ENCODE measurements at places on chromosomes 11 and 22. TPM values are rescaled to one million over a fixed set of nuclear protein-coding genes. Genes with fewer than 3 reads are reported as not detected.
A peak's percentile ranks its signal among the peaks of the same experiment; 100 is the strongest.

DNA sequence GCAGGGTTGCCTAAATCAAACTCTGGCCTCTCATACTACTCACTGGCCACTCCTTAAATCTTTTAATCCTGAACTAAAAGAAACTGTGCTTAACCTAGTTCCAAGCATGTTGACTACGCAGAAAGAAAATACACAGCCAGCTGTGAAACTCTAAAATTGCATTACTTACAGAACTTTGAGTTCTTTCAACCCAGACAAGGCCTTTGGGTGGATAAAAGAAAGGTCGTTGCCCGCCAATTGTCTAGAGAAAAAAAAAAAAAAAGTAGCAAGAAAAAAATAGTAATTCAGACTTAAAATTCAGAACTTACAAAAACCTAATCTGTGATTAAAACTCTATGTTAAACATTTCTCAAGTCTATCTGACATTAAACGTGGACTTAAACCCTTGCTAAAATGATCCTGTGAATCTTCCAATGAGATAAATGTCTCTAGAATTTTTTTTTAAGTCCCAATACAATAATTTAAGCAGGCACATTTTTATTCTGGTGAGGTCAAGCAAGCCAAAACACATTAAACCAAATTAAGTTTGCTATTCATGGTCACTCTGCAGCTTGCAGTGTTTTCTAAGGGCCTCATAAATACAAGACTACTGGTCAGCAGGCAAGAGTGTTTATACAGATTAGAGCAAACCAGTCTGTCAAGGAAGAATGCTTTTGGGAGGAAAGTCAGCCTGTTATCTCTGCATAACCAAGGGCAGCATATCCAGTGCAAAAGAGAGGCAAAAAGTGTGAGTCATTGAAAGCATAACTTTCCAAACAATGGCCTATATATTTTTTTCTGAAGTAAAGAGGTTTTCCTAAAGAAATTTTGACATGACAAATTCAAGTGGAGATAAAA is 29.5 kb upstream of the CCDC34 start:
- H3K27me3 ChIP-seq = no peaks in the 10 kb centered on the region
- peaks cover 1% of the 10 kb centered on the region for H3K36me3 ChIP-seq
- DNase-seq = no peak
- no peak overlapping the region for H3K4me3 ChIP-seq

DNA sequence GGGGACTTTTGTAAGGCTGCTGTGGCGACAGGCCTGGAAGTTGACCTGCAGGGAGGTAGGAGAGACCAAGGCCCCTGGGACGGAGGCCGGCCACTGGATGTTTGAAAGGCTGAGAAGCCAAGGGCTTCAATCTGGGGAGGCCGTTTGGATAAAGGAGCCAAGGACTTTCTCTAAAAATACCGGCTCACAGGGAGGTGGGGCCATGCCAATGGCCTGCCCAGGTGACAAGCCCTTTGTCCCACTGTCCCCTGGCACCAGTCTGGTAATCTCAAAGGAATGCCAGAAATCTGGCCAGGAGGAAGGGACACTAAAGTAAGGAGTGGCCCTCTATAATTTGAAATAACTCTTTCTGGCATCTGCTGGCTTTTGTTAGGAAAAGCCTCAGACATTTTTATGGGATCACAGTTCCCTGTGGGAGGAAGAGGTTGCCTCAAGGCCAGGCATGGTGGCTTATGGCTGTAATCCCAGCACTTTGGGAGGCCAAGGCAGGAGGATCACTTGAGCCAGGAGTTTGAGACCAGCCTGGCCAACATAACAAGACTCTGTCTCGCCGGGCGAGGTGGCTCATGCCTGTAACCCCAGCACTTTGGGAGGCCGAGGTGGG is 1.9 kb upstream of the CHKA start:
- peaks cover 2% of the 10 kb centered on the region for H3K36me3 ChIP-seq
- peak overlapping the region; percentile 91 for H3K27ac ChIP-seq
- no peaks in the 10 kb centered on the region for H3K27me3 ChIP-seq
- DNase-seq = no peak

DNA sequence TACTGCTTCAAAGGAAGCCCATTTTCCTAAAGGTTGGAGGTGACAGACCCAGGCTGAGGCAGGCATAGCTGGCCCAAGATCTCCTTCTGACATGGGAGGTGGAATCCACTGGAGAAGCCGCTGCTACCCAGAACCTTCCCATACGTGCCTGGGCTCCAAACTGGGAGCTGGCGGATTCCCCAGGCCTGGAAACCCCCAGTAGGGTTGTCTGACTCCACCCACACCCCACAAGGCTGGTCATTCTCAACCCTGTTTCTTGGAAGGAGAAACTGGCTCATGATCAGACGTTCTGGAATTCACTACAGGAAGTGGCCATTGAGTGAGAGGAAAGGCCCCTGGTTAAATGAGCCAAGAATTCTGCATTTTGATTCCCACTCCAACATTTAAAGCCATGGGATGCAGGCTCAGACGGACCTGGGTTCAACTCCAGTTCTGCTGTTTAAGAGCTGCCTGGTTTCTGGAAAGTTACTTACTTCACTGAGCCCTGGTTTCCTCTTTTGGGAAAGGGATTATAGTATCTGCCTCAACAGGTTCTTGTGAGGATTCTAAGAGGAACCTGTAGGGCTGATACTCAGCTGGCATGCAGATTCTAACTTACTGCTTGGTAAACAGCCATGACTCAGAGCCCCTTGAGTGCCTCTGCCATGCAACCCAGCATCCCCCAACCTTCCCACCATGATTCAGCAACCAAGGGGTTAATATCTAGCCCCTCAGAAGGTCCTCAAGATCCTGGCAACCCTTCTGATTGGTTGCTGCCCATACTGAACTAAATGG is 19.4 kb upstream of the TSKU start:
- H3K27ac ChIP-seq = no peak overlapping the region
- no peak overlapping the region for H3K4me3 ChIP-seq
- peaks cover 19% of the 10 kb centered on the region for H3K27me3 ChIP-seq
- no peak for DNase-seq
- H3K4me1 ChIP-seq = peaks cover 8% of the 10 kb centered on the region

- H3K27ac ChIP-seq = no peak overlapping the region
- H3K4me3 ChIP-seq = no peak overlapping the region
- peaks cover 8% of the 10 kb centered on the region for H3K27me3 ChIP-seq
- H3K4me1 ChIP-seq = no peaks in the 10 kb centered on the region
- DNase-seq = no peak
Observed at GRCh38 chr22:39785232-39785631, 108.3 kb downstream of the ENTHD1 start.

DNA sequence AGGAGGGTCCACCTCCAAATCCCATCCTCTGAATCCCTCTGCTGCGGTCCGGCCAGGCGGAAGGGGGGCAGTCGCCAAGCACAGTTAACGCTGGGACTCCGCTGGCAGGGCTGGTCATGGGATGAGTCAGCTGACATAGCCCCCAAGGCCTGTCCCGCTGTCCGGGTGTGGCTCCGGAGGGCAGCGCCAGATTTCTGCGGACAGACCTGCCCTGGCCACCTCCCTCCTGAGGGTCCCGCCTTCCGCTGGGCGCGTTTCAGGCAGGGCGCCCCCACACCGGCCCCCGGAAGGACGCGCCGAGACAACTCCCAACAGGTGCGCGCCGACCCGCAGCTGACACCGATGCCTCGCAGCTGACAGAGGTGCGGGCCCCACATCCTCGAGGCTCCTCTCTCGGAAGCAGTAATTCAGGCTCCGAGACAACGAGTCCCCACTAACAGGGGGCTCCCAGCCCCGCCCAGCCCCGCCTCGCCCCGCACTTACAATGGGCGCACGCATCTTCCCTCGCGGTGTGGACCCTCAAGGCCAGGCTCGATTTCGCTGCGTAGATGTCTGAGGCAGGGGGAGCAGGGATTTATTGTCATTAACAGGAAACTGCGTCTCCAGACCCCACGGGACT is 607 bp downstream of the PLAAT3 start:
- H3K27ac ChIP-seq = peak overlapping the region; percentile 5
- H3K4me1 ChIP-seq = peaks cover 23% of the 10 kb centered on the region
- no peaks in the 10 kb centered on the region for H3K36me3 ChIP-seq
- no peaks in the 10 kb centered on the region for H3K27me3 ChIP-seq

- no peak overlapping the region for H3K27ac ChIP-seq
- H3K27me3 ChIP-seq = no peaks in the 10 kb centered on the region
- no peak overlapping the region for H3K4me3 ChIP-seq
- DNase-seq = no peak
- H3K4me1 ChIP-seq = peaks cover 8% of the 10 kb centered on the region
Observed at GRCh38 chr11:37177721-37178120, 579.7 kb upstream of the RAG2 start.

CEND1 gene
- not detected for total RNA-seq

OR2D2 gene
- 0.53 TPM for total RNA-seq

HBE1 gene
- total RNA-seq = not detected

DNA sequence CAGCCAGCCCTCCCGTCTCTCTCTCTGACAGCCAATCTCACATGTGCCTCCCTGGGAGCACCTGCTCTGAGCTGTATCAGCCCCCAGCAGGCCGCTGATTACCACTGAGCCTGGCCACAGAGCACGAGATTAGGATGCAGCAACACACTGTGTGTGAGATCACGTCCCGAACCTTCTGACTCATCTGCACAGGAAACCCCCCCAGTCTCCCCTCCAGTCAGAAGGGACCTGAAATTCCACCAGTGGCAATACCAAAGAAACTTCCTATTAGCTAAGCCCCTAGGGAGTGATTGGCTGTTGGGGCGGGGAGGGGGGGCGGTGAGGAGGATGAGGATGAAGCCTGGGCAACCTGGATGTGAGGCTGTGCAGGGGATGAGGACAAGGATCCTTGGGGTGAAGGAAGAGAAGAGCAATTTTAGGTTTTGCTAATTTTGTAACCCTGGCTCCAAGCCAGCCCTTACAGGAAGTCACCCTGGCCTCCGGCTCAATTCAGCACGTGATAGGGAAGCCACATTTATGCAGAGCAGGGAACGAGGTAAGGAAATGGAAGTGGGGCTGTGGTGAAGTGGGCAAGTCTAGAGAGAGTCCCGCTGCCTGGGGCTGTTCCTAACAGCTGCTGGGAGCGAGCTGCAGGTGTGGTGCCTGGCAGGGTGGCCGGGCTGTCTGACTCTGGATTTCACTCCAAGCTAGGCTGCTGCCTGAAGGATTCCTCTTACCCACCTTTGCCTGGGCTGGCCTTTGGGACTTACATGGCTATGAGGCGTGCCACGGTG is 1.9 kb downstream of the SLC43A3 start:
- H3K4me1 ChIP-seq = peaks cover 8% of the 10 kb centered on the region
- H3K36me3 ChIP-seq = peaks cover 3% of the 10 kb centered on the region
- H3K27ac ChIP-seq = no peak overlapping the region

DNA sequence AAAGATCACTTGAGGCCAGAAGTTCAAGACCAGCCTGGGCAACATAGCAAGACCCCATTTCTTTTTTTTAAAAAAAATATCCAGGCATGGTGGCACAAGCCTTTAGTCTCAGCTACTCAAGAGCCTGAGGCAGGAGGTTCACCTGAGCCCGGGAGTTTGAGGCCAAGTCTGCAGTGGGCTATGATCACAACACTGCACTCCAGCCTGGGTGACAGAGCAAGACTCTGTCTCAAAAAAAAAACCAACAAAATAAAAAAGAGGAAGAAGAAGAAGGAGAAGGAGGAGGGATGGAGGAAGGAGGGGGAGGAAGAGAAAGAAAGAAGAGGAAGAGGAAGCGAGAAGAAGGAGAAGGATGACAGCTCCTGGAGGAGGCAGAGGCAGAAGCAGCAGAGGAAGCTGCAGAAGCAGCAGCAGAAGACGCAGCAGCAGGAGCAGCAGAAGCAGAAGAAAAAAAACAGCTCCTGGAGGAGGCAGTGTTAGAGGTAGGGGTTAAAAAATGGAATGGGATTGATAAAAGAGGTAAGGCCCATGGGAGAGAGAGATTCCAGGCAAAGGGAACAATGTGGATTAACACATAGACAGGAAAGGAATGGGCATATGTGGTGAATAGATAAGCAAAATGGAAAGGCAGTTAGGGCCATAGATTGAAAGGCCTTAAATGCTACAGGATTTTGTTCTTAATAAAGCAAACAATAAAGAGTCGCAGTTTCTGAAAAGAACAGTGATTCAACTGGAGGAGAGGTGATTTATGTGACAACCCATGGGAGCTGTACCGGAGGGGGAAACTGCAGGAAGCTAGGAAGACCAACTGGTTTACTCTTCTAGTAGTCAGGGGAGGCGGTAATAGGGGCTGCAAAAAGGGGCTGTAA is 10.9 kb downstream of the PRCP start:
- no peaks in the 10 kb centered on the region for H3K27me3 ChIP-seq
- H3K4me1 ChIP-seq = no peaks in the 10 kb centered on the region
- no peaks in the 10 kb centered on the region for H3K36me3 ChIP-seq
- H3K4me3 ChIP-seq = no peak overlapping the region
- H3K27ac ChIP-seq = no peak overlapping the region
- no peak for DNase-seq

DNA sequence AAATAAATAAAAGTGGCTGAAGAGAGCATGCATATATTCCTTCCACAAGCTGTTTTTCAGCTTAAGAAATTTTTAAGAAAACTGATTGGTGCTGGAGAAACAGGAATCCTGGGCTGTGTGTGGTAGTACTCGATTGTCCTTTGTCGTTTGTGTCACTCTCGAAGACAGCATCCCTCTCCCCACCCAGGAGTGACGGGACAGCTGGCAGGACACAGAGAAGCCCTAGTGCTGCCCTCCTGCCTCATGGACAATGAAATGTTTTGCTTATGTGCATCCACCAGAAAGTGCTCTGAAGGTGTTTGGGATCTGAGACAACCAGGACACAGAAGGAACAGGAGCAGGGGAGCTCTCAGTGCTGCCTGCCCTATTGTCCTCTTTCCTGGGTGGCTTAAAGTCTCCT is 12.8 kb downstream of the PLAAT4 start:
- H3K27me3 ChIP-seq = no peaks in the 10 kb centered on the region
- H3K27ac ChIP-seq = no peak overlapping the region
- H3K4me1 ChIP-seq = peaks cover 1% of the 10 kb centered on the region
- DNase-seq = no peak

DNA sequence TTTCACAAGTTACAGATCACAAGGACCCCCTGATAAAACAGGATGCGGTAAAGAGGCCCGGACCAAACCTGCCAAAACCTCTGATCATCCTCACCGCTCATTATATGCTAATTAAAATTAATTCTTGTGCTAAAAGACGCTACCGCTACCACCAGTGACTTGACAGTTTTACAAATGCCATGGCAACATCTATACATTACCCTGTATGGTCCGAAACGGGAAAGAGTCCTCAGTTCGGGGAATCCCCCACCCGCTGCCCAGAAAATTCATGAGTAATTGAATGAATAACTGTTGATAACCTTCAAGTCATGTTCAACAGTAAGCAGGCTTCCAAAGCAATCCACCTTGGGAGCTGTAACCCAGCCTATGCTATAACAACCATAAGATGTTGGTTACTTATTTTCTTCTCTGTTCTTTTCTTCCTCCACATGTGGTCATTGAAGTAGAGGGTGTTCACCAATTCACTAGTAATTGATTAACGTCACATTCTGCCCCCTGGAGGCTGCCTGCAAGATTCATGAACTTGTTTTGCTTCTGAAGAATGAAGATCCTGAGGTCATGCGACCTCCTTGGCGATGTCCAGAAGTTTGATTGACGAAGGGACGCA is 20.6 kb downstream of the APOBEC3H start:
- no peak overlapping the region for H3K4me3 ChIP-seq
- no peaks in the 10 kb centered on the region for H3K36me3 ChIP-seq
- H3K27ac ChIP-seq = no peak overlapping the region
- DNase-seq = no peak
- peaks cover 3% of the 10 kb centered on the region for H3K27me3 ChIP-seq
- peaks cover 22% of the 10 kb centered on the region for H3K4me1 ChIP-seq

All from progenitor cell of endocrine pancreas (in vitro differentiated cells).